Stomach (tissue), 19 donors: ENCODE measurements at places on chromosomes 12 and 14. TPM values are rescaled to one million over a fixed set of nuclear protein-coding genes. Genes with fewer than 3 reads are reported as not detected.

GRCh38 chr14:58283730-58284129, 14.6 kb upstream of the ARID4A start:
- no peak overlapping the region for H3K27ac ChIP-seq
- H3K4me1 ChIP-seq, result peaks cover 31% of the 10 kb centered on the region
- no peak for DNase-seq
- H3K36me3 ChIP-seq, result peaks cover 80% of the 10 kb centered on the region

GRCh38 chr14:104096318-104096717, 10.8 kb downstream of the ASPG start:
- H3K4me3 ChIP-seq, result no peak overlapping the region
- peaks cover 29% of the 10 kb centered on the region for H3K27me3 ChIP-seq
- no peaks in the 10 kb centered on the region for H3K36me3 ChIP-seq
- H3K4me1 ChIP-seq, result peaks cover 30% of the 10 kb centered on the region
- DNase-seq, result no peak

DNA sequence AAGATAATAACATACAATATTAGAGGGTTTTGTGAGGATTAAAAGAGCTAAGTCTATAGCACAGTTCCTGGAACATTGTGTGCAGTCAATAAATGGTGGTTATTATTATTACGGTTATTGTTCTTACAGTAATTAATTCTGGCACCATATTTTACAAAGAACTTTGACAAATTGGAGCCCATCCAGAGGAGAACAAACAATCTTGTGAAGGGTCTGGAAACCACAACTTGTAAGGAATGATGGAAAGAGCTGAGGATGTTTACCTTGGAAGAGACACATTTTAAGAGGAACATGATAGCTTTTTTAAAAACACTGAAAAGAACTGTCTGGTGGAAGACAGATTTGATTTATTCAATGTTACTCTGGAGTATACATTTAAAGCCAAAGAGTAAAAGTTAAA, 150.5 kb upstream of the KRR1 start:
- no peaks in the 10 kb centered on the region for H3K36me3 ChIP-seq
- no peak for DNase-seq
- no peak overlapping the region for H3K4me3 ChIP-seq
- H3K4me1 ChIP-seq, result peaks cover 12% of the 10 kb centered on the region

DNA sequence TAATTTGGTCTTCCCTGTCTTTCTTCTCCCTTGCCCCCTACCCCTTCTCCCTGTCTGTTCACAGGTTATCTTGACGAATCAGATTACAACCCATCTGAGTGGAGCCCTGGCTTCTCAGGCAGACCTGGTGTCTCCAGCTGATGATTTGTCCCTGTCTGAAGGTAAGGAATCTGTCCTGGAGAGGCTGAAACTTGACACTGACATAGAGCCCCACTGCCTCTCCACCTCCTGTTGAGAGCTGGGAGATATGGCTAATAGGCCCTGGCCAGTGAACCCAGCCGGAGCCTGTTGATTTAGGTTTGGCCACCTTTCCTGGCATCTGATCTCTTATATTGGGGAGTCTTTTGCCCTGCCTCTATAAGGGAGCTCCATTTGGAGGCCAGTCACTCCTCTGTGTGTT, 472.2 kb downstream of the RAD51B start:
- H3K4me1 ChIP-seq, result peaks cover 17% of the 10 kb centered on the region
- no peak overlapping the region for H3K4me3 ChIP-seq
- H3K27ac ChIP-seq, result no peak overlapping the region
- H3K27me3 ChIP-seq, result no peaks in the 10 kb centered on the region
- DNase-seq, result no peak

The C12orf50 gene
- not detected for total RNA-seq

The ANG gene
- total RNA-seq, result 46.1 TPM

The CLEC4C gene
- not detected for total RNA-seq

The TSPAN19 gene
- not detected for total RNA-seq
